Caudate nucleus (tissue), 63 donors: ENCODE measurements at places on chromosomes 12 and 14.

DNA sequence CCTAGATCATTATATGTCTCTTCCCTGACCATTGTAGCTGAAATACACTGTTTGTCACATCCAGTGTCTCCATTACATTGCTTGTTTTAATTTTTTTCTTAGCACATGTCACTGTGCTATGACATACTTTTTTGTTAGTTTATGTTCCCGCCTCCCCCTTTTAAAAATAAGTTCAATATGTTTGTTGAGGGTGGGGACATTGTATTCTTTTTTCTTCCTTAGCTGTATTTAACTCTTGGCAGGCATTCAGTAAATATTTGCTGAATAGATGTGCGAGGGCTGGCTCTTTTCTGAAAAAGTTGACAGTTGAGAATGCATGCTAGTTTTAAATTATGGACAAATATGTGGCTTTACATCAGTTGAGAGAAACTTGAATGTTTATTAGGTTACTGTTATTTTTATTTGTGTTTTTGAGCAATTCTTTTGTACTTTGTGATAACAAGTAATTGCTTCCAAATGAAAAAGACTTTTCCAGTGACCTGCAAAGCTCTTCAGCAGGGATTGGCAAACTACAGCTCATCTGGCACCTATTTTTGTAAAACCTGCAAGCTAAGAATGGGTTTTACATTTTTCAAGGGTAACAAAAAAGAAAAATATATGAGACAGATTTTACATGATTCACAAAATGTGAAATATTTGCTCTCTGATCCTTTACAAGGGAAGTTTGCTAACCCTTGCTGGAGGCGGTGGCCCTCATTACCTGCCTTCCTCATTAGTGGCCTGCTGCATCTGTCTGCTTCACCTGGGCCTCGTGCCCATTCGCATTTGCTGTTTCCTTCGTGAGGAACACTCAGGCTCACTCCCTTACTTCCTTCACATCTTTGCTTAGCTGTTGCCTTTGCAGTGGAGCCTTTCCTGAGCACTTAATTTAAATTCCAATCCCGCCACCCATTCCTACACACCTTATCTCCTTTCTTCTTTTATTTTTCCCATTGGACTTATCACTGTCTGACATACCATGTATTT is 229.4 kb downstream of the ERC1 start:
- DNase-seq = no peak

DNA sequence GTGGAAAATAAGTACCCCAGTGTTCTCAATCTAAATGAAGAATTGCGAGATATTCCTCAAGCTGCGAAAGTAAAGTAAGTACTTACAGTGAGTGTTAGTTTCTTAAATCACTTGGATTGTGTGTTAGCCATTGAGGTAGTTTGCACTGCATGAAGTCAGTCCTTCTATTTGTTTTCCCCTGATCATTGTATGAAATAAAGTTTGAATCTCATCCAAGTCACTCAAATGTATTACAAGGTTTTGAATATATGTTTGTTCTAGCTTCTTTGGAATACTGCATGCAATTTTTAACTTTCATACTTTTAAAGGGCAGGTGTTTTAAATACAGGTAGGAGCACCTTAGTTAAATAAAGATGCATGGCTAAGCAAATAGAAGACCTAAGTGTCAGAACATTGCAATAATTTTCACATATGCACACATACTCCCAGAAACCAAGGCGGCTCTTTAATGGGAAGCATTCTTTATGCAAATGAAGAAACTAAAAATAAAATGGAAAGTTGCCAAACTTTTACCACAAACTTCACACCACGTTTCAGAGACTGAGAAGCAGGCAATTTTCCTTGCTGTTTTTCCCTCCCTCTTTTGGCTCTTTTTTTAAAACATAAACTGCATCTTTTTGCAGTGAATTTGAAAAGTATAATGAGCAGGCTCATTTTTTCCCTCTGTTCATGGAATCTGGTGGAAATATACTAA is 105.6 kb downstream of the GPR135 start:
- no peak for DNase-seq

GRCh38 chr12:20602641-20603391 is 92.3 kb upstream of the SLCO1C1 start:
- DNase-seq = no peak

DNA sequence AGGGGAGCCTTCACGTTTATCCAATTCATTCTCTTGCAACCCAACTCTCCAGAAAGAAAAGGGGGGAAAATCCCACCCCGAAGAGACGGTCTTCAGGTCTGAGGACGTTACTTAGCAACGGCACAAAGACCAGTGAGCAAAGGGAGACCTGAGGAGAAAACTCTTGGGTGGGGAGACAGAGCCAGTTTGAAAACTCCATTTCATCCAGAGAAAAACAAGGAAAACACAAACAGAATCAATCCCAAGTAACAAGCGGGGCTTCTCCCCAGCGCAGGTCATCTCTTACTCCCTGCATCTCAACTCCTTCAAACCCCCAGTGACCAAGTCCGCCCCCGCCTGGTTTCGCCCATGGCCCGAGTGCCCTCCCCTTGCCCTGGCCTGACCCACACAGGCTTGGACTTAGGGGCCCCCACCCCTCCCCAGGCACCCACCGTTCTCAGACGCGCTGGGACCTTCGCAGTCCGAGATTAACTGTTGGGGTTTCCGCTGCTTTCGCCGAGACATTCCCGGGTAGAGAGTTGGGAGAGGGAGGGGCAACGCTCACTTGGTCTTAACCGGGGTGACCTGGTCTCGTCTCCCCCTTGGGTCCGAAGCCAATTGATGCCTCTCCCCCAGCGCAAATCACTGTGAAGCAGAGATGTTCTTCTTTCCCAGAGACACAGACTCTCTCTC is 10.4 kb upstream of the SALL2 start:
- no peak for DNase-seq

- no peak for DNase-seq
These were observed 5.1 kb downstream of the LAG3 start for GRCh38 chr12:6777386-6777785.
